NCI-H446 (cell line): ENCODE measurements at places on chromosomes 5 and 9.

GRCh38 chr9:133037775-133038515 lies 7.1 kb downstream of the GTF3C5 start:
- DNase-seq, result no peak

GRCh38 chr5:67010684-67011409 lies 185.8 kb downstream of the CD180 start:
- DNase-seq, result no peak

GRCh38 chr5:149551227-149552037 lies at the start of gene CSNK1A1:
Gene CSNK1A1, minus strand, starts transcription at chr5:149551439. Its CDS starts 475 bp downstream, at chr5:149550964.
- peak; percentile 99 for DNase-seq

GRCh38 chr9:33153666-33154065 lies 13.5 kb downstream of the B4GALT1 start:
- DNase-seq, result no peak

- no peak for DNase-seq
Measured at GRCh38 chr9:3850098-3850497, 324.3 kb upstream of the RFX3 start.

- DNase-seq, result no peak
Measured at GRCh38 chr9:121259498-121259897, 8.5 kb upstream of the GSN start.

DNA sequence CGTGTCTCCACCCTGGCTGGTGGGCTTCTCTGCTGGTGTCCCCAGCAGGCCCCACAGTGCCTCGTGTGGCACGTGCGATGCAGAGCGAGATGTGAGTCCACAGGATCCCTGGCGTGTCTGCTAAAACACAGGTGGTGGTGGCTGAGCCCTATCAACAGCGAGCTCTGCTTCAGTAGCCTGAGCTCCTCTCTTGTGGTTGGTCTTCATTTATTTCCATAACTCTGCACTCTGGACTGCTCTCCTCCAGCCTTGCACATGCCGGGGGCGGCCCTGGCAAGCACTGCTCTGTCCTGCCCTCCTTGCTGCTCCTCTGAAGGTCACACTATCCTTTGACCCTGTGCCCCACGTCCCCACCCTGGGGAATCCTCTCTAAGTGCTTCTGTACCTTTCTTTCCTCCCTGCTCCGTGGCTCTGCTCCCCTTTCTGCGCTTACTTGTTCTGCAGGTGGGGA lies 59.2 kb downstream of the NSUN2 start:
- no peak for DNase-seq

DNA sequence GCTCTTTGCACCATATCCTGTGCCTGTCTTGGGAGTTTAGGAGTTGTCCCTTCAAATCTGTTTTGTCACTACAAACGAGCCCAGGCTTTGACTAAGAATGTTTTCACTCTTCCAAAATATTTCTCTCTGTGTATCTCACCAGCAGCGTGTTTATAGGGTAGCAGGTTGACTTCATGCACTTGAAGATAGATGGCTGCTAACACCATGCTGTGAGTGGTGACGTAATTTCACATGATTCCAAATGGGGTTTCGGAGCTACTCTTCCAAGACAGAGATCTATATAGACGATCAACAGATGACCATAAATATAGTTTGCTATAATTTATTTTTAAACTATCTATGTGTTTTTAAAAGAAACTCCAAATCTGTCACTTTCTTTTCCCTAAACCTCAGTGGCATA lies 30.6 kb downstream of the RORB start:
- DNase-seq, result no peak

DNA sequence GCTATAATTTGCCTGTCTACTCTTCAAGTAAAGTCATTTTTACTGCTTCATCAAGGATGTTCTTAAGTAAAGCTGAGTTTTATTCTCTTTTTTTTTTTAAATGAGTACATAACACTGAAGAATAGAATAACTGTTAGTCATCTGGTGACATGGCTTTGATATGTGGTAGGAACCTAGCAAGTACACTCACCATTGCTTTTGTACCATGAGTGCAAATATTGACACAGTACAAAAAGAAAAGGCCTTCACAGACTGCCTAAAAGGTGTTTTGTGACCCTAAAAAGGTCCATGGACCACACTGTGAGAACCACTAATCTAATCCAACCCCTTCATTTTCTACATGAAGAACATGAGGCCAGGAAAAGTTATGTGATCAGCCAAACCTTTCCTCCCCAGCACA lies 55.0 kb downstream of the ECPAS start:
- no peak for DNase-seq

- DNase-seq, result no peak
Measured at GRCh38 chr5:174775081-174775480, 50.7 kb downstream of the MSX2 start.

- peak; percentile 51 for DNase-seq
Measured at GRCh38 chr5:143010351-143010750, 240.2 kb downstream of the ARHGAP26 start.

DNA sequence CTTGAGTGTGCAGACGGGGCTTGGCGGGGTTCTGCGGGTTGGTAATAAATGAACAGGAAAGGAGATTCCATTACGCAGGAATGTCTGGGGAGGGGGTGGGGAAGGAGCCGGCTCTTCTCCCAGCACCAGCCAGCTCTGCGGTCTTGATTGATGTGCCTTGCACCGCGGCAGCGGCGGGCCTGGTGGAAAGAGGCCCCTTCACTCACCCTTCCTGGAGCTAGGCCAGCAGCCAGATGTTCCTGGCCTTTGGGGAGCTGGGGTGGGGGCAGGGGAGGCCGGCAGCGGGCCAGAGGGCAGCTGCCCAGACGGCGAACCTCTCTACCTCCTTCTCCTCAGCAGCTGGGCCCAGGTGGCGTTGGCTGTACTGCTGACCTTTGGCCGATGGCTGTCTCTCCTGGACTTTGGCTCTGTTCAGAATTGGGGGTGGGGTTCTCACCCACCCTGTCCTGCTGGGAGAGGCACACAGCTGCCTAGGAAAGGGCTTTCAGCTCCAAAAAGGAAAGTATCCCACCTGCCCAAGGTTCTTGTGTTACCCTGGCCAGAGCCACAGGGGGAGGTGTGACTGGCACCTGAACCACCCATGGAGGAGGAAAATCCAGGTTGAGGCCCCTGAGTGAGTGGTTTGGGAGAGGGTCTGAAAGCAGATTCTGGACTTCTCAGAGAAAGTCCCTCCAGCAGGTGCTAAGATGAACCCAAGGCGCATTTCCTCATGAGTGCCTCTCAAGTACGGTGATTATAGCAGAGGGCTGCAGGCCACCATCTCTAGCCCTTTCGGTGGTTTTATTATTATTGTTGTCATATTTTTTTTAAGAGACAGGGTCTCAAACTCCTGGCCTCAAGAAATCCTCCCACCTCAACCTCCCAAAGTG lies 58.0 kb upstream of the SYNPO start:
- DNase-seq, result no peak

DNA sequence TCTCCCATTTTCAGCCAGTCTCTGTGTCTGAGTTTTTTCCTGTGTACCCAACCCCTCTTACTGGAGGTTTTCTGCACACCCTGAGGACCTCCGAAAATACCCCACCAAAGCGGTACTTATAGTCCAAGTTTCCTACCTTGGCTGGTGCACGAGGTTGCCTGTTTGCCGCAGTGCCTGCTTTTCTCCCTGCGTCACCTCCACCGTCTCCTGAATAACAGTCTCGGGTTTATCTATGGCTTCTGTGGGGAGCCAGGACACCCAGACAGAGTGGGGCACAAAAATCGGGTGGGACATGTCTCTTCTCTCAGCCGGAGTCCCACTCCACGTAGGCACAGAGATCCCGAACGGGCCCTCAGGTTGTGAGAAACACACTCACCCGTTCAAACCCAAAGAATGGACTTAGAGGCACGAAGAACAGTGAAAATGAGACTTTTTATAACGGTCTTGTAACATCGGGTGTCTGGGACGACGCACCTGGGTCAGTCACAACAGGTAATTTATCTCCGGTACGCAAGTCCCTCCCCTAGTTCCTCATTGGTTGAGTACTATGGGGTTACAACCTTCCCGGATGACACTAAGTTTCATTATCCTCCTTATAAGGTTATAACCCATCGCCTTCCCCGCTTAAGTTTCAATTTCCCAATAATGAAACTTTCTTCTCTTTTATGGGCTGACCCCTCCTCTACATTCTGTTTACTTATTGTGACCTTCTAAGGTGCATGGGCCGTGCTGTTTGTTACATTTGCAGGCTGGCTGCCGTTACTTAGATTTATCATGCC lies 970.2 kb upstream of the COX7C start:
- no peak for DNase-seq

DNA sequence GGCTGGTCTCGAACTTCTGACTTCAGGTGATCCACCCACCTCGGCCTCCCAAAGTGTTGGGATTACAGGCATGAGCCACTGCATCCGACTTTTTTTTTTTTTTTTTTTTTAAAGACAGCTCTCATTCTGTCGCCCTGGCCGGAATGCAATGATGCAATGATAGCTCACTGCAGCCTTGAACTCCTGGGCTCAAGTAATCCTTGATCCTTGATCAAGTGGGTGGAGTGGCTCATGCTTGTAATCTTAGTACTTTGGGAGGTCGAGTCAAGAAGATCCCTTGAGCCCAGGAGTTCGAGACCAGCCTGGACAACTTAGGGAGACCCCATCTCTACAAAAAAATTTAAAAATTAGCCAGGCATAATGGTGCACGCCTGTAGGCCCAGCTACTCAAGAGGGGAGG lies 8.1 kb downstream of the SEC24A start:
- DNase-seq, result no peak

DNA sequence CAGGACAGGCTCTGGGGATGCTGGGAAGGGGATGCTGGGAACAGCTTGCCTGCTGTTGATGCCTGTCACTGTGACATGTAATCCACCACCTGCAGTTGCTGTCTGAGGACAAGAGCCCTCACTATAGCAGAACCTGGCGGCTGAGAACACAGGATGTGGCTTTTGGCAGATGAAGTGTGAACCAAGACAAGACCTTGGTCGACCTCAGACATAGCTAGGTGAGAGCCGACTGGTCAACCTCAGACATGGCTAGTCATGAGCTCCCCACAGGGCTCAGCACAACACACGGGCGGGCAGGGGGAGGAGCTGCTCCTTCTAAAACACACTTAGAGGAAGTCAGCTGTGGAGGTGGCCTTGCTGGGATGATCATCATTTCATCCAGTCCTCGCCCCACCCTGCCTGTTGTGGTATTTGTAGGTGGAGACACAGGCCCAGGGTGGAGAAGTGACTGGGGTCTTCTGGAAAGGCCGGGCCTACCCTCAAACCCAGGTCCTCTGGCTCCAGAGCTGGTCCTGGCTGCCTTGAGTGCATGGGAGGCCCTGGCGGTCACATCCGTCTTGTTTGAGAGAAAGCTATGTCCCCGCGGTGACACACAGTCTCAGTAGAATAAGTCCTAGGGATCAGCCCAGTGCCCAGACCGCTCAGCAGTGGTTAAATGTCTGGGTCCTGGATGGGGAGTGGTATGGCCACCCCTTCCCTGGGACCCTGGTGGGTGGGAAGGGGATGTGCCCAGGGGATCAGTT lies 6.1 kb downstream of the SUSD3 start:
- no peak for DNase-seq

DNA sequence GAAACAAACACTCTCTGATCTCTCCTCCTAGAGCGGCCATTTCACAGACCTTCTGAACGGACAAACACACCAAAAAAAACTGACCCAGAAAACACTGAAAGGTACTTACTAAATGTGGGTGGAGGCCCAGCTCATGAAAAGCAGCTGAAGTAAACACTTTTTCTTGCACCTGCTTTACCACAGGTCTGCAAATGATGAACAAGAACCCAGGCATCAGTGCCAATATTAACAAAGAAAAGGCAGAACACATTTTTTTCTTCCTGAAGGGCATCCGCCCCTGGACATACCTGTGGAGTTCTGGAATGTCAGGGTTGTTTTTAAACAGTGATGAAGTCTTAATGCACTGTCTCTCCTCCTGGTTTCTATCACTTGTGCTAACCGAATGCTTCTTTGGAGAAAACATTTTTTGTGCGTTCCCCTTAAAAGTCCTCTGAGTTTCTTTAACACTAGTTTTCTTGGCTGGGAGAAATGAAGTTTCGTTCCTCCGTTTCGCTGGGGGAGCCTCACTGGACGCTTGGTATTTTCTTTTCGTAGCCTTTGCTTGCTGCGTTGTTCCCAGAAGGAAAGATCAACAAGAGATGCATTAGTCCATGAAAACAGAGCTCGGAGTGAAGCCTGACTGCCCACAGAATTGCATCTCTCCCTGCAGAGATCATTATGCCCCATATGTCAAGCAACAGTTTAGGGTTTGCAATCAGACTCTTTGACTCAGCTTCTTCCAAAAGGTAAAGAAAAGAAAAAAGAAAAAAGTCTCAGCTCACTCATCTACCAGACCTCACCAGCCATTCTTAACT lies 7.4 kb downstream of the DDX31 start:
- DNase-seq, result peak; percentile 6

GRCh38 chr5:103293719-103294118 lies 35.2 kb downstream of the MACIR start:
- DNase-seq, result no peak
